ENCODE measurements at places on chromosomes 3 and 15.

DNA sequence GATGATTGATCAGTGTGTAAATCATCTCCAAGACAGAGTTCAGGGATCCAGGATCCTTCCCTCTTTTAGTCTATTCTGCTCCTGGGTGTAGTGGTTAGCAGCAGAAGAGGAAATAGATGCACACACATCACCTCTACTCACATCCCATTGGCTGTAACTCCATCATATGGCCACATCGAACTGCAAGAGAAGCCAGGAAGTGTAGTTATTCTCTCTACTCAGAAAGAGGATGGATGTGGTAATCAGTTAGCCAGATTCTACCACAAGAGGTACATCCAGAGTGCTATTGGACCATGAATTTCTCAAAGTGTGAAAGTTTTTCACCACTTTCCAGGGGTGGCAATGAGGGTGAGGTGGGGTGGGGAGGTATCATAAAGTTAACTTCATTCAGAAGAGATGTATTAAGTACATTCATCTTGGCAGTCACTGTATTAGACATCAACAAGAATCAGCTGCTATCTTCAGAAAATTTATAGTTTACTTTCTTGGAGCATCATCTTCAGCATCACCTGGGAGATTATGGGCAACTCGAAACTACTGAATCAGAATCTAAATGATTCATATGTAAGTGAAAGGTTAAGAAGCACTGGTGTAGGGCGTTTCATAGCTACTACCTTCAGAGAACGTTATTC lies 60.6 kb upstream of the GAP43 start:
- DNase-seq: no peak

- DNase-seq: no peak
Observed at GRCh38 chr15:51049081-51049480, 45.6 kb downstream of the TNFAIP8L3 start.

GRCh38 chr15:48996276-48996675 lies 32.6 kb upstream of the SHC4 start:
- no peak for DNase-seq

DNA sequence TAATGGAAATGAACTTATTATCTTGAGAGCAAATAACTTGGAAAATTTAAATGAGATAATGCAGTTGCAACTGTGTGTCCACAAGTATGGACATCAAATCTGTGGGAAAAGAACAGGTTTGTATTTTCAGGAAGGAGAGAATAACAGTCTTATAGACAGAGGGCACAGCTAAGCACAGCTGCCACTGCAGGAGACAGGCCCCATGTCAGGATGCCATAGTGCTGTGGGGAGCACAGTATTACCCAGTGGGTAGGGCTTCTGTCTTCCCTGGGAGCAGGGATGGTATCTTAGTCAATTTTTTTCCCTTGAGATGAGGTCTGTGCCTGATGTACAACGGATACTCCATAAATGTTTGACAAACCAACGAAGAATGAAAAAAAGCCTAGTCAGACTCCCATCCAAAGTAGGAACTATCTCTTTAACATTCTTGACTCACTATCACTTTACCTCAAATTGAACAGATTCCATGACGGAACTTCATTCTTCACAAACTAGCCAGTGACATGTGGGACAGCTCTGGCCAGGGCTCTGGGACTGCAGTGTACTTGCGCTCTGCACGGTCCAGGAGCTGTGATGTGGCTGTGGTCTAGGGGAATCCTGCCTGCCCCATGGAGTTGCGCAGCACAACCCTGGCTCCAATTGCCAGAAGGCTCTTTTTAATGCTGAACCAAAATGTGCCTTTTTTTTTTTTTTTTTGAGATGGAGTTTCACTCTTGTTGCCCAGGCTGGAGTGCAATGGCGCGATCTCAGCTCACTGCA lies 48.3 kb downstream of the PARP14 start:
- no peak for DNase-seq

- no peak for DNase-seq
Observed at GRCh38 chr3:1774597-1774996, 324.1 kb upstream of the CNTN4 start.

DNA sequence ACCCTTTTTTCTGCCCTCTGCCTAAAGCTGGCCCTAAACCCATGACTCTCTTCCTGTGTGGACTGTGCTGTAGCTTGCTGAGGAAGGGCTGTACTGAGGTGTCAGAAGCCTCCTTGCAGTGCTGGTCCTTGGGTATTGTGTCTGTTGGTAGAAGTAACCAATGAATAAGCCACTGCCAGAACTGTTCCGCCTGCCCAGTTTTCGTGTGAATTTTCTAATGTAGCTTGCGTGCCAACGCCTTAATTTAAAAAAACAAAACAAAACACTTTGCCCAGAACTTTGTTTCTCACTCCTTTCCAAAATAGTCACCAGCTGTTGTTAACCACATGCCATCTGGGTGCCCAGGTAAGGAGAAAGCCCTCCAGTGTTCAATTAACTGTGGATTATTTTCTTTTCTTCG lies 101.9 kb downstream of the KLHL25 start:
- no peak for DNase-seq
